ENCODE measurements at places on chromosomes 5 and 9.

GRCh38 chr5:177440211-177440989 lies 6.2 kb upstream of the PRR7 start:
- DNase-seq: no peak

DNA sequence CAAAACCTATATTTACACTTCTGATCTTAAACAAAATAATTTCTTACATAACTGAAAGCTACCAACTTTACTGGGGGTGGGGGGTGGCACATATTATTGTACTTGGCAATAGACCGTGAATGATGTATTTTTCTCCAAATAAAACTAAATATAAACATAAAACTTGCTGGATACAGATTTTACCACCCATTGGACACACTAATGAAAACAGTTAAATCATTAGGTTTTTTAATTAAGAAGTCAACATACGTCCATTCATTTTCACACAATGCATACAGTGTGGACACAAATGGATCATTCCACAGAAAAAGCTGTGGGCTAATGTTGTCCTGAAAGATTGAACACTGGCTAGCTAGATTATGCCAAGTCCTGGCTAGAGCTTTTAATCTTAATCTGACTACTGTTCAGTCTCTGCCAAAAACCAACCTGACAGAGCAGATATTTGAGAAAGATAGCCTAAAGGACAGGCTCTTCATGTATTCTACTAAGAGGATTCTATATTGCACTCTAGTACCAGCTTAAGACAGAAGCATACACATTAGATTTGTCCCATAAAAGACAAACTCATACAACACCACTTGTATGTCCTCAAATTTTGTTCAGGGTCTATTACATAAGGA lies 118.1 kb downstream of the SIL1 start:
- no peak for DNase-seq

GRCh38 chr9:4443439-4443838 lies 46.8 kb upstream of the SLC1A1 start:
- no peak for DNase-seq

- DNase-seq: no peak
Measured at GRCh38 chr9:116153765-116154333, at the start of gene PAPPA. TSS of gene PAPPA (plus strand) at chr9:116153791. CDS start at chr9:116154173, 382 bp downstream.

GRCh38 chr9:116313638-116314037 lies 160.0 kb downstream of the PAPPA start:
- DNase-seq: no peak

GRCh38 chr9:35452481-35452880 lies 37.4 kb upstream of the RUSC2 start:
- no peak for DNase-seq

GRCh38 chr9:36245906-36246305 lies 12.3 kb downstream of the GNE start:
- no peak for DNase-seq

DNA sequence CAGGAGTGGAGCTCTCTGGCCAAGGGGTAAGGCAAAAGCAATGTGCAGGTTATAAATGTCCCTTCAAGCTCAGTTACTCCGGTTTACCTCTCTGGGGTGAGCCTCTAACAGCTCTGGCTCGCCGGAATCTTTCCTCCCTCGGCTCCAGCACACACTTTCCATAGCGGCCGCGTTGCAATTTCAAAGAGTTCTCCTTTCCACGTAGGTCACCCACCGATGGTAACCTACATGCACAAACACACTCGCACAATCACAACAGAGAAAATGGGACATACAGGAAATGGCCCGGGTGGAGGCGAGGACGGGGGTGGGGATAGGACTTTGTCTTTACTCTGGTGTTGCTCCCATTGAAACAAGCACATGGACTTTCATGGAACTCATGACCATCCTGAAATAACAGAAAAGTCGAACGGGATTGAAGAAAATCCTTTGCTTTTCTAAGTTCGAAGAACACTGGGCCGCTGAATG lies 1.2 kb downstream of the LHFPL2 start:
- no peak for DNase-seq

- no peak for DNase-seq
Measured at GRCh38 chr9:126581893-126582292, 31.8 kb upstream of the LMX1B start.

DNA sequence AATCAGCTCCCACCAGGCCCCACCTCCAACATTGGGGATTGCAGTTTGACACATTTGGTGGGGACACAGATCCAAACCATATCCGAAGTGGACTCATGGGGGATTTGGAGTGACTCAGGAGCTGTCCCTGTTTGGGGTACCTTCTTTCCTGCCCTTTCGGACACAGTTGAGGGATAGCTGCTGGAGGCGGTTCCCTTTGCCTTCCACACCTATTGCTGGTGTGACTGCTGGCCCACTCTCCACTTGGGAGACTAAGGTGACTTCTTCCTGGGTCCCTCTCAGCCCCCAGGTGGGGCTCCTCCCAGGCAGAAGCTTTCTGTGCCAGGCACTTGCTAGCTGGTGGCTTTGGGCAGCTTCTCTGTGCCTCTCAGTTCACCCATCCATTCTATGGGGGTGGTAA lies 26.6 kb downstream of the LAMC3 start:
- DNase-seq: no peak

- DNase-seq: no peak
Measured at GRCh38 chr9:36894695-36895310, 139.3 kb downstream of the PAX5 start.
